Motor neuron (in vitro differentiated cells): ENCODE measurements at places on chromosomes 5 and 9. TPM values are rescaled to one million over a fixed set of nuclear protein-coding genes. Genes with fewer than 3 reads are reported as not detected.

DNA sequence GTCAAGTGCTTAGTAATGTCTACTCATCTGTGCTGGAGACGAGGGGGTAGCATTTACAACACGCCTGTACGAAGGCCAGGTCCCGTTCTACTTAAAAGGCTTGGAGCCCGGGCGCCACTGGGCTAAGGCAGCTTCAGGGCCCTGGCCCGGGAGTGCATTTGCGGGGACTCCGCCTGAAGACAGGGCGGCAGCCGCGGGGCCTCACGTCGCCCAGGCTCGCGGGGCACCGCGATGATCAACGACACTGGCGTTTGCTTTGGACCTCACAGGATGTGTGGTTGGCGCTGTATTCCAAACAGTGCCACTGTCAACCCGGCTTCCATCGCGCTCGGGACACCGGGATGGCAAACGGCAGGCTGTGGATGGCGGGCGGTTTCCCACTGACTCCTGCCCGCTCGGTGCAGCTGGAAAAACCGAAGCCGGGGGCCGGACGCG lies 1.1 kb upstream of the TENT4A start:
- peak; percentile 13 for ATAC-seq

GRCh38 chr9:127218818-127219217 lies 45.8 kb upstream of the GARNL3 start:
- ATAC-seq = no peak

- no peak for ATAC-seq
Measured at GRCh38 chr9:87671925-87672324, 54.0 kb upstream of the CTSL start.

DNA sequence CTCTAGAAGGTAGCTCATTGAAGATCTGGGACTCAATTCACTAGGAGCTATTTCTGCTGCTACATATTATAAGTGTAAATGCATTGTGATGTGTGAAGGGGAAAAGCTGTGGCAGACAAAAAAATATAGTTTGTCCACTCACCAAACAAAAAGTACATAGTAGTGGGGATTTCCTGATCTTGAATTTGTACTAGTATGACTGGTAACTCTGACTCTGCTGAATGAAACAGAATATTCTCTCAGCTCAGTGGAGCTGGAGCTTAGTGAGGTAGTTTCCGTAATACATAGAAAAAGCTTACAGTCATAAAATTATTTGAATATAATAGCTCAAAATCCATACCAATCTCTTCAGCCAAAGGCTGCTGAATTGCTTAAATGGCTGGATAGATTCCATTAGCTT lies 455.6 kb upstream of the CD180 start:
- ATAC-seq = peak; percentile 54

DNA sequence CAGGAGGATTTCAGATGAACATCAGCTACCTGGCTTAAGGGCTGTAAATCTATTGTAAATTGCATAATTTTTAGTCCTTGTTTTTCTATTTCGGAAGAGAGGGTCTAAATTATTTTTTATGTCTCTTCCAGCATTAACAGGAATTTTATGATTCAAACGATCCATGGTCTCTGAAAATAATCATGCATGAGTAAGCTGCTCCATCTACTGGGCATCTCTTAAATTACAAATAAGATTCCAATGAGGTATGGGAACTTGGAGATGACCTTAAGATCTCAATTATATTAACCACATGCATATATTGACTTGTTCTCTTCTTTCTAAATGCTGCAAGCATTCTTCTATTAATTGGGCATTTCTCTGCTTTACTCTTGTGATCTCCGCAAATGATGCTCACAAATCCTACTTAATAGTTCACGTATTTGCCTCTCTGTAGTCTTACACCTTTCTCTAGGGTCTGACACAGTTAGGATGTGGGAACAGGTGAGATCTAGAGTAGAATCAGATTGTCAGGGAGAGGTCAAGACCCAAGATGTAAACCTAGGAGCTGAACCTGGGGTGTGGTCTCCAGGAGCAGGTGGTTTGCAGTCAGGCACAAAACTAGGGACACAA lies 86.9 kb downstream of the NUDT12 start:
- peak; percentile 63 for ATAC-seq

DNA sequence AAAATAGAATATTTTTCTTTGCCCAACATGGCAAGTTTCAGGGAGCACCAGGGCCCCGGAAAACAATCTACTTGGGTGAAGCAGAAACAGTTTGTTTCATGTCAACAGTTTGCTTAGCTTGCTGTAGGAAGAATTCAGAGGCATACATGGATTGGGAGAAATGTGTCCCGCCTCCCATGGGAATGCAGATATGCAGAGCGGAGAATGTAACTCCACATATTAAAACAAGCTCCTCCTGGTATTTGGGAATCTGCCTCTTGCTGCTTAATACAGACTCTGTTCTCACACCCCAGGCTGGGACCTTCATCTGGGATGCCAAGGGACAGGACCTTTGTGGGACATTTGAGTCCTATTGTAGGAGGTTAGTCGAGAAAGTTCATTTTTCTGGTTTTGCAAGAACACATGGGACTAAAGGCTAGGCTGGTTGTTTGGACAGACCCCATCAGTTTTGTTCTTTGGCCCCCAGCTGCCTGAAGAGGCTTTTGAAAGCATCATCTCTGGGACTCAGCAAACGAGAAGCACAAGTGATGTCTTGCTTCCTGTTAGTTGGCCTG lies 220.5 kb upstream of the ADRA1B start:
- no peak for ATAC-seq

GRCh38 chr9:38692707-38693106 lies 27.2 kb downstream of the FAM240B start:
- no peak for ATAC-seq

GRCh38 chr5:77066823-77067442 lies 20.2 kb downstream of the ZBED3 start:
- ATAC-seq = no peak

DNA sequence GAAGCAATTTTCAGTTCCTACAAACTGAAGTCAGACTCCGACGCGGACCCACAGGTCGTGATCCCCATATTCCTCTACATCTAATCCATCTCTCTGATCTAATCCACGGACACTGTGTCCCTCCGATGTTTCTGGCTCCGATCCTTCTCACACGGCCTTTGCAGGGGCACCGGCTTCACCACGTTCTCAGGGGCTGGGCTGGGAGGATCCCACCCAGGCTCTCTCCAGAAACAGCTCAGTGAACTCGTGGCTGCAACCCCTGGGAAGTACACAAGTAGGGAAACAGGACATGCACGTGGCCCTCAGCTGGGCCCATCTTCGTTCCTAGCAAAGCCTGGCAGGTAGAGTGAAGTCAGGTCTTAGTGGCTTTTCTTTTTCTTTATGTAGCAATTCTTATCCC lies 49.1 kb upstream of the OLFM1 start:
- no peak for ATAC-seq

- no peak for ATAC-seq
Measured at GRCh38 chr9:134190232-134191121, 26.1 kb upstream of the RNU6ATAC start.

GRCh38 chr5:151084363-151084762 lies 3.5 kb upstream of the TNIP1 start:
- no peak for ATAC-seq

DNA sequence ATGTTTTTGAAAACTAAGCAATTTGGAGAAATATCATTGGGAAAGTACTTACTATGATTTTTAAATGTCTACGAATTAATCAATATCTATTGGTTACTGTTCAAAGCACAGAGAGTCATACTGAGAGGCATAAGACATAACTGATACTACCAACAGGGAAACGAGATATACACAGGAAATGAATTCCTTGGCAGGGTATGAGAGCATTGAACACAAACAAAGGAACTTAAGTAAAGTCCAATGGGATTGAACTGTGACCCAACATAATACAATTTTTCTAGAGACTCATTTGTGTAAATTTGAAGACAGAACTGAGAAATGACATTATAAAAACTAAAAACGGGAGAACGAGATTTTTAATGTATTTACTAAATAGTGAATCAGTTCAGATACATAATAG lies 1.3 kb upstream of the ITGA1 start:
- no peak for ATAC-seq

GRCh38 chr5:179459771-179460170 lies 90.6 kb upstream of the RUFY1 start:
- ATAC-seq = no peak

GRCh38 chr9:125558453-125559092 lies 148.4 kb downstream of the MAPKAP1 start:
- peak; percentile 89 for ATAC-seq

The CCL27 gene
- 1.7 and 1.9 TPM in 2 replicates for total RNA-seq

The SECISBP2 gene
- total RNA-seq = 33.1 and 45.3 TPM in 2 replicates

The PCDHGA5 gene
- total RNA-seq = 0.38 and 0.63 TPM in 2 replicates

The FBP2 gene
- 0.29 and 0.45 TPM in 2 replicates for total RNA-seq

The TPPP gene
- total RNA-seq = 9.6 and 12.0 TPM in 2 replicates

The CDO1 gene
- total RNA-seq = 120 and 158 TPM in 2 replicates

The PLAC8L1 gene
- 1.0 TPM in 1 of 2 replicates, not detected in the other for total RNA-seq
